Umbilical cord (tissue), 2 donors: ENCODE measurements at places on chromosomes 5 and 9.

DNA sequence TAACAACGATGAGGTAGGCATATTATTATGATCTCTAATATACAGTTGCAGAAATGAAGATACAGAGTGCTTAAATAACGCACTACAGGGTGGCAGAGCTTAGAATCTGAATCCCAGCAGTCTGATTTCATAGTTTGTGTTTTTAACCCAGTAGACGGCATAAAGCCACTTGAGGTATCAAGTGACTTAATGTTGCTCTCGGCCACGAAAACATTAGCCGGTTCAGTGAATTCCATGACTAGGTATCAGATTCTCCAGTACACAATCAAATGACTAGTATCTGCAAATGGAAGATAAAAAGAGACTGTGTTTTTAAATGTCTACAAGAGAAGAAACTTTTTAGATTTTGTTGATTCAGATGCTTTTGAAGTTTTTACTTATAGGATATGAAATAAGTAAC, 24.8 kb downstream of the SMC2 start:
- no peak for DNase-seq

DNA sequence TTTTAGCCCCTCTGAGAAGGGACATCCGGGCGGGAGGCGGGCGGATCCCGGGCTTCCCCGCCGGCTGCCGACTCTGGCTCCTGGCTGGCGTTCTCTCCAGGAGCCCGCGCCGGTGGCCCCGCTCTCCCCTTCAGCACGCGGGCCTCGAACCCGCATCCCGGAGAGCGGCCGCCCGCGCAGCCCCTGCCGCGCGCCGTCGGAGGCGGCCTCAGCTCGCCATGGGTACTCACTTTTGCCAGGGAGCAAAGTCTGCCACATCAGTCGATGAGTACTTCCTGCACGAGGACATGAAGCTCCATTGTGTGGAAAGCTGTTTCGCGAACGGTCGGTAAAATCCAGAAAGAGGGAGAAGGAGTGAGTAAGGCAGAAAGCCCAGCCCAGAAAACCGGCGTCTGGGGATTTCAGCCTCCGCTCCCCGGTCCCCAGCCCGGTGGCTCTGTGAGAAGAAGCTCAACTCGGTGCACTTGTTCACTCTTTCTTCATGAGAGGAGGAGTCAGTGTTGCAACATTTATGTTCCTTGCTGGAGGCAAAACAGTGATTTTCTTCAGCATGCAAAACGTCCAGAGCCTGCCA, at the start of gene PRLR:
PRLR (minus strand) TSS at position 450 of the 574 bp plus-strand sequence. CDS start 140,867 bp downstream, outside the sequence.
- DNase-seq, result peak; percentile 80

GRCh38 chr9:115025721-115026120, 92.2 kb downstream of the TNC start:
- no peak for DNase-seq

DNA sequence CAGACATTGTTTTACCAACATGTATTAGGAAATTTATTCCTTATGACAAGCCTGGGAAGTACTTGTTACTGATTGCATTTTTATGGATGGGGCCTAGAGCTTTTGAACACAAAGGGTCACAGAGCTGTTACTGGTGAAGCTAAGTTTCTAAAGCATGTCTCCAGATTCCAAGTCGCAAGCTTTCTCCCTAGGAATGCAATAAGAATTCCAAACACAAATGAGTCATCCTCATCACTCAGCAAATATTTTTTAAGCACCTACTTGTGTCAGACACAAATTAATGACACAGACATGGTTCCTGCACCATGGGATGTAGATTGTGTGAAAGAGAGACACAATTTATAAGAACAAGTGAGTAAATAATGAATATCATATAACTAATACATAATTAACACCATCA, 11.0 kb upstream of the SH3RF2 start:
- peak; percentile 75 for DNase-seq

DNA sequence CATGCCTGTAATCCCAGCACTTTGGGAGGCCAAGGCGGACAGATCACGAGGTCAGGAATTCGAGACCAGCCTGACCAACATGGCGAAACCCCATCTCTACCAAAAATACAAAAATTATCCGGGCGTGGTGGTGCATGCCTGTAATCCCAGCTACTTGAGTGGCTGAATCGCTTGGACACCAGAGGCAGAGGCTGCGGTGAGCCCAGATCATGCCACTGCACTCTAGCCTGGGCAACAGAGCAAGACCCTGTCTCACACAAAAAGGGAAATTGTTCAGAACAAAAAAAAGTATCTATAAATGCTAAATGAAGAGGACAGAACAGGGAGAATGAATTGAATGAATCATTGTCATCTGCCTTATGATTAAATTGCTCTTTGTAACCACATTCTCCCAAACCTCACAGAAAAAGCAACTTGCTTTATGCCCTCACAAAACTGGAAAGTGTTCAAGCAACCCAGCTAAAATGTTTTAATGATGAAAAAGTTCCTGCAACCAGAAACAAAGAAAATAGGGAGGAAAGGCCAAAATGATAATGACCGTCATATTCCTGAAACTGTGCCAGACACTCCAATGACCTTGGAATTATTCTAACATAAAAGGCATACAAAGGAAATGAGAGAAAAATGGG, 83.7 kb downstream of the SERINC5 start:
- no peak for DNase-seq

- DNase-seq, result no peak
Measured at GRCh38 chr5:81694726-81695125, 56.2 kb downstream of the SSBP2 start.

GRCh38 chr5:123094919-123095797, 6.1 kb downstream of the PRDM6 start:
- DNase-seq, result peak; percentile 67
